Testis (tissue), 5 donors: ENCODE measurements at places on chromosomes 7 and 10. TPM values are rescaled to one million over a fixed set of nuclear protein-coding genes. Genes with fewer than 3 reads are reported as not detected.

GRCh38 chr10:75552171-75552570 is 120.7 kb downstream of the LRMDA start:
- no peak for DNase-seq

- DNase-seq = no peak
Measured at GRCh38 chr7:37312608-37313007, 136.1 kb downstream of the ELMO1 start.

DNA sequence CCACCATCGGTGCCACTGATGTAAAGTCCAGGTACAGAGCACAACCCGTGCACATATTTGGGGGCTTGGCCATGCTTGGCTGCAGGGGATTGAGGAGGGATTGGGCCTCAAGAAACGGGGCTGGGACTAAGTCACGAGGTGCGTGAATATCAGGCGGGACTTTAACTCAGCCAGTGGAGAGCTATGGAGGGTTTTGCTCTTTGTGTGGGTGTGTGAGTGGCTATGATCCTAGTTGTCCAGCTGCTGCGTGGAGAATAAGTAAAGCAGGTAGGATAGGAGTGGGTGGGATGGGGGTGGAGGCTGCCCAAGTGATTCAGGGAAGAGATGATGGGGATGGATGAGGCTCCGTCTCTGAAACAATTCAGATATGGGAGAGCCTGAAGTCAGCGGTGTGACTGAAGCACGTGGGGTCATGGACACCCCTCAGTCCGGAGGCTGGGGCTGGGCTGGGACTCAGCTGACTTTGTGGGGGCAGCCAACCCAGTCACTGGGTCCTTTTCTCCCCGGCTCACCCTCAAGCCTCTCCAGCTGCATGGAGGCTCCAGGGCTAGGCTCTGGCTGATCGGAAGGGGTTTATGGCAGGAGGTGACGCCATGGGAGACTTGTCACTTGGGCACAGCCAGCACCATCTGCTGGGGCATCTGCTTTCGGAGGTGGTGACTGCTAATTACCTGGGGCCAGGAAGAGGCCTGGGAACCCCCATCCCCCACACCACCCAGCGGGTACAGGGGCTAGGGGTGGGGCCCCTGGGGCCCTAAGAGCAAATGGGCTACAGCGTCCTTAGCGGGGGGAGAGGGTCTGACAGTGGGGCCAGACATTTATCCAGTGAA is 1.7 kb upstream of the LFNG start:
- DNase-seq = no peak

Gene PRSS37
- 54.7 TPM for polyA plus RNA-seq

- no peak for DNase-seq
Measured at GRCh38 chr7:78530351-78530750, 731.8 kb downstream of the PHTF2 start.

Gene SOSTDC1
- 5.1 TPM for polyA plus RNA-seq

Gene EVX1
- 1.4 TPM for polyA plus RNA-seq

Gene AKR1B1
- 129 TPM for polyA plus RNA-seq

Gene GAD2
- 0.66 TPM for polyA plus RNA-seq

DNA sequence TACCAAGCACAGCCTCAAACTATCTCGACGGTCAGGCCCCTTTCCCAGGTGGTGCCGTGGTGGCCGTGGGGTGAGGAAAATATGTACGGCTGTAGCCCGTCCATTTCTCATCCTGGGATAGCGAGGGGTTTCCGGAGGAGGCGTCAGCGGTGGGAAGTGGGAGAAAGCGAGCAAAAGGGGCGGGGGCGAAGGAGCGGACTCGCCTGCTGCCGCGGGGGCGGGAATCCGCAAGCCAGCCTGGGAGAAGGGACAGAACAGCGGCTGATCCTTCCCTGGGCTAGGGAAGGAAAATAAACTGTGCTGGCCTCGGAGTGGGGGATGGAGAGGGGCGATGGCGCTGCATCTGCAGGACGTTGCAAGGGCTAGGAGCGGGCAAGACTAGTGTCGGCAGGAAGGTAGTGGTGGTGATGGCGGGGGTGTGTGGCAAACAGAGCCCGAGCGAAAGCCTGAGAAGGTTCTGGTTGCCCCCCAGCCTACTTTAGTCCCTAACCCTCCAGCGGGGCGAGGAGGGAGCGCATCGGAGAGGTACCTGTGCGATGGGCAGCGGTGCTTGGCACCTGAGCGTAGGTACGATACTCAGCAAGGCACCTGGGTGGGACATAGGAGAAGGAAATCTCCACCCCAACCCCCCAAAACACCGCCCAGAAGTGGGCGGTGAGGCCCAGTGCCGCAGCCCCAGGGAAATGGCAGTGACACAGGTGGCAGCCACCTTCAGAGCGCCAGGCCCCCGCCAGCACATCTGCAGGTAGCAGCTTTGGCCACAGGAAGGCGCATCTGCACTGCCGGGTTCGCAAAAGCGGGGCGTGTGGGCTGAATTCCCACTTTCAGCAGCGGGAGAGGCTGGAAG is 49.9 kb upstream of the STEAP1B start:
- peak; percentile 60 for DNase-seq

DNA sequence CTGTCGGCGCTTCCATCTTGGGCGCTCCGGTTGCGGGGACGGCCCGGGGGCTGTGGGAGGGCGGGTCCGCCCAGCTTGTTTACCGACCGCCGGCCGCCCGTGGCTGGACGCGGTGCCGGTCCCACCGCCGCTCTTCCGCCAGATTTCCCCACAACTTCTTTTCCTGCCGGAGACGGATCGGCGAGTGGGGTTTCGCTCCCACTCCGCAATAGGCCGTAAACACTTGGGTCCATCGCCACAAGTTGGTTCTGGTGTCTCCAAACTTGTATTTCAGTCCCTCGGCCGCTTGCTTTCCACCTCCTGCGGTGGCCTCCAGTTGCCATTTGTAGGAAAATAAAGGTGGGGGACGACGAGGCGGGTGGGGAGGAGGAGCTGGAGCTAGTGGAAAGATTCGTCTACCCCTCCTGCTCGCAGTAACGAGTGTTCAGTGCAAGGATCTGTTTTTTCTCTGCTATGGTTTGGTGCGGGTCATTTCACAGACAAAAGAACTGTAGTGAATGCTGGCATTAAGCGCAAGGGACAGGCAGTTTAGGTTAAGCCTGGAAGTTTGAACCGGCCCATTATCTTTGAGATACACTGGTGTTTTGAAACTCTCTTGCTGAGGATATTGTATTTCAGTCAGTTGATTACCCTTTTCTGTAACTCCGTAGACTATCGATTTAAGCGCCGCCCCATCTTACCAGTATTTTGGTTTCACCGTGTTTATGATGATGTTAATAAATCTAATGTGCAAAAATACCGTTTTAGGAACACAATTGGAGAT is 24.3 kb upstream of the ZRANB1 start:
- DNase-seq = peak; percentile 65

DNA sequence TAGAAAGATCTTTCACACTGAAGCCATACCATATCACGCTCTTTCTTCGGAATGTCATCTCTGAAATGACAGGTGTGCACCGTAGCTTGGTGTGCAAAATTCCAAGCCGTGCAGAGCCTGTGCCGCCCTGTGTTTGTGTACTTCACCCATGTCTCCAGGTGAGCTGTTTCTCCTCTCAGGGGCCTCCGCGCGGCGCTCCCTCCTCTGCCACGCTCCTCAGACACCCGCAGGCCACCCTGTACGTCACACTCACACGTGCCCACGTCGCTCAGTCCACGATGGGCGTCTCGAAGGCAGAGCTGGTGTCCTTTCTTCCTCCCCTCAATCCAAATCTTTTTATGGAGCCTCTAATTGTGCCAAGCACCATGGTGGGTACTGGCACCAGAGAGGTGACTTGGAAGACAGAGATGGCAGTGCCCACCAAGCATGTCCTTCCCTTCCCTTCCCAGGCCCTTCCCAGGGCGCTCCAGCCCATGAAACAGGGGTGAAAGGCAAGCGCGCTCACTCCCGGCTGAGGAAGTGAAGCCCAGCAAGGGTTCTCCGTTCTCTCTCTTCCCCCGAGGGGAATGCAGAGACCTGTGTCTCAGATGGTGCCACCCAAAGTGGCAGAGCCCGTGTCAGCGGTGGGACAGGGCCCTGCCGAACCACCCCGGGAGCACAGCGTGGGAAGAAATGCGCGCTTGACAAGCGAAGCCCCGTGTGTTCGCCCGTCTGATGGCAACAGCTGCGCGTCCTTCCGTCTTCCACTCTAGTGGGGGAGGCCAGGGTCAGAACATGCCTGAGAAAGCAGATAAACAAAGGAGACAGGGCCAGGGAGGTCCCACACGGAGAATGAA is 292.5 kb upstream of the SHH start:
- no peak for DNase-seq

DNA sequence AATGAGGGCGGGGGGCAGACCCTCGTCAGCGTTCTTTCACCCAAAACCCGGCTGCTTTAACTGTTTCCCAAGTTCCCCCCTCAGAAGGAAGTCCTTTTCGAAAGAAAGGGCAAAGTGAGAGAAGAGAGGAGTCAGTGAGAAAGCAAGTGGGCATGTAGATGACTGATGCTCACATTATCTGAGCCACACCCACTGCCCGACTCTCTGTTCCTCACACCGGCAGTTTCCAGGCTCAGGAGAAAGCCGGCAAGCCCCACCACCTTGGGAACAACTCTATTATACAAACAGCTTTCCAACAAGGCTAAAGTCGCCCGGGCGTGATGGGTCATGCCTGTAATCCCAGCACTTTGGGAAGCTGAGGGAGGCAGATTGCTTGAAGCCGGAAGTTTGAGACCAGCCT is 23.1 kb downstream of the RCC1L start:
- no peak for DNase-seq

Gene IRF5
- 4.6 TPM for polyA plus RNA-seq

DNA sequence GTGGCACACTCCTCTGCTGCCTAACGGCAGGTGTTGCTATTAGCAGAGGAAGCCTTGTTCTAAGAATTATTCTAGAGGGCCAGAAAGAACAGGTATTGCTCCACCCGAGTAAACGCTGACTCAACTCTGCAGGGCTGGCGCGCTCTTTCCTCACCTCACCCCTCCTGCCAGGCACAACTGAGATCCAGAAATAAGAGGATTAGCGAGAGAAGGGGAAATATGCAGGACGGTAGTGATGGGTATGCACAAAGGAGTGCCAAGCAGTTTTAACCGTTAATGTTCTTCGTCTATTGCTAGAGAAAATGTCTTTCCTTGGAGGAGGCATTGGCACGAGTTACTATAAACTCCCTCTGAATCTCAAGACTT is 369 bp upstream of the SCIN start:
- DNase-seq = no peak

DNA sequence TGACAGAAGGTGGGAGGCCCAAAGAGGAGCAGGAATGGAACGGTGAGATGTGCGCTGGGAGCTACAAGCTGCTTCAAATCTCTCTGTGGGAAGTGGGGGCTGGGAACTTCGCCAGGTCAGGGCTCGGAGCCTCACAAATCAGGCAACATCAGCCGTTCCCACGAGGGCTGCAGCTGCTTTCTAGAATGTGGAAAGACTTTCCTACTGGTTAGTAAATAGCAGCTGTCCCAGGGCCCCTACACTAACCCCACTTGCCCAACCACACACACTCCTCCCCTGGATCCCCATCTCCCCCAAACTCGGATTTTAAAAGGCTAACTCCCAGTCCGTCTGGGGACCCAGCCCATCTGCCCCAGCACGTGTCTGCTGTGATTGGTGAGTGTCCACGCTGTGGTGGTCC is 40.6 kb upstream of the PITRM1 start:
- no peak for DNase-seq

- DNase-seq = no peak
Measured at GRCh38 chr10:116124777-116125176, 148.2 kb downstream of the GFRA1 start.

Gene CFAP46
- polyA plus RNA-seq = 59.0 TPM

Gene CLDN15
- 12.1 TPM for polyA plus RNA-seq

Gene UBTD1
- 74.1 TPM for polyA plus RNA-seq

GRCh38 chr10:74949843-74950765 is 123.7 kb downstream of the KAT6B start:
- DNase-seq = no peak

Gene DAGLB
- polyA plus RNA-seq = 14.3 TPM
